ENCODE measurements at places on chromosomes 5 and 9. TPM values are rescaled to one million over a fixed set of nuclear protein-coding genes. Genes with fewer than 3 reads are reported as not detected.

The TRPM3 gene
- 0.30 TPM for polyA plus RNA-seq

The TXNDC8 gene
- not detected for polyA plus RNA-seq

The SCGB3A2 gene
- polyA plus RNA-seq = not detected

The MCIDAS gene
- not detected for polyA plus RNA-seq

The ANGPTL2 gene
- polyA plus RNA-seq = 68.0 TPM

The TAF11L14 gene
- polyA plus RNA-seq = not detected

The PCDHGA11 gene
- 4.8 TPM for polyA plus RNA-seq

The QSOX2 gene
- polyA plus RNA-seq = 11.9 TPM

The CCDC171 gene
- polyA plus RNA-seq = 3.7 TPM

The GEMIN5 gene
- 16.4 TPM for polyA plus RNA-seq

DNA sequence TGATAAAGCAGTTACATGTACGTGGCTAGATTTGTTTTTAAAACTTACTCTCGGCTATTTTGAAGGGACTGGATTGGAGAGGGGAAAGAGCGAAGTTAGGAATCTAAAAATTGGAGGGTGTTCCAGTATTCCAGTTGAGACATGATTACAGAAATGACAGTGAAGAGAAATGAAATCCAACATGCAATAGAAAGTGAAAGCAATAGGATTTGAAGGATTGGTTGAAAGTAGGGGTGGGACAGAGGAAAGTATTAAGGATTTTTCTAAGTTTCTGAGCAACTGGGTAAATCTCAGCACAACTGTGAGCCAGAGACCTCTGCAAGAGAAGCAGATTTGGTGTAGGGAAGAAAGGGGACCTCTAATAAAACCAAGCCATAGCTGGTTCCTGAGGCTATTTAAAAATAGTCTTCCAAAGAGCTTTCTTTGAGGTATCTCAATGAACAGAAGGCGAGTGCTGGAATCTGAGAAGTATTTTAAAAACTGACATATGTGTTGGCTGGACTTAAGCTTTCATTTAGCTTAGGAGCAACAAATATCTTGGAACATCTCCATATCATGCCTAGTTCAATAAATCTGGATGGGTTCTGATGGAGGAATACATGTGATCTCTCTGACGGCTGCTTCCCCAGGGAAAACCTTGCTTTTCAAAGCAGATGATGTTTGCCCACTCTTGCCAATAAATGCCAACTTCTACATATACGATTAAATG lies 110.4 kb upstream of the IFNK start:
- peak; percentile 52 for DNase-seq

GRCh38 chr9:109190151-109190550 lies 23.1 kb upstream of the FRRS1L start:
- no peak for DNase-seq

DNA sequence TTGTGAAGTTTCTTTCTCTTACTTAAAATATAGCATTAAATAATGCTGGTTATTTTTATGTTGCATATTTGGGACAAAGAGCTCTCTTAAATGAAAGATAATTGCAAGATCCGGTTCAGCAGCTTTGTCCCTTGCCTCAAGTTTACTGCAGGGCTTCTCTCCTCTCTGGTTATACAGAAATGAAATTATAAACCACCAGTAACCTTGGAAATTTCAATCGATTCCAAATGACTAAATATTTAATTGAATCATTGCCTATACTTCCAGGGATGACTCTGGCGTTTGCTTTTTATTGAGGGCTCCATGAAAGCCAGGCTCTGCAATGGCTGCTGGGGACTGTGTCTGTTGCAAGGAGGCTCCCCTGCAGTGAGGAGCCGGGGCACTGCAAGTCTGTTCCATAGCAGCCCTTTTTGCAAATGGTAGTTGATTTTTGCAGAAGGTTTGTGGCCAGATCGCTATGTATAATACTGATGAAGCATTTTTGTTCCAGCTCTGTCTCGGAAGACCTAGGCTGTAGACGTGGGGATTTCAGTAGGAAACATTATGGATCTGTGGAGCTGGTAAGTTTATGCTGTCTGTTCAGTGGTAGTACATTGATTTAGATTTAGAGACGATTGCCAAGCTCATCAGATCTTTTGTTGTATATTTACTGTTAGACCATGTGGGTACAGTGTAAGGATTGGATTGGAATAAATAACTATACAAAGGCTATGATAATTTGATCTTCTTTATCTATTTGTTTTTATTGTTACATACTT lies at the start of gene GARNL3:
Gene GARNL3, plus strand, starts transcription at position 313 of the 758 bp plus-strand sequence. Its CDS starts 104 bp downstream, at position 417.
- no peak for DNase-seq

DNA sequence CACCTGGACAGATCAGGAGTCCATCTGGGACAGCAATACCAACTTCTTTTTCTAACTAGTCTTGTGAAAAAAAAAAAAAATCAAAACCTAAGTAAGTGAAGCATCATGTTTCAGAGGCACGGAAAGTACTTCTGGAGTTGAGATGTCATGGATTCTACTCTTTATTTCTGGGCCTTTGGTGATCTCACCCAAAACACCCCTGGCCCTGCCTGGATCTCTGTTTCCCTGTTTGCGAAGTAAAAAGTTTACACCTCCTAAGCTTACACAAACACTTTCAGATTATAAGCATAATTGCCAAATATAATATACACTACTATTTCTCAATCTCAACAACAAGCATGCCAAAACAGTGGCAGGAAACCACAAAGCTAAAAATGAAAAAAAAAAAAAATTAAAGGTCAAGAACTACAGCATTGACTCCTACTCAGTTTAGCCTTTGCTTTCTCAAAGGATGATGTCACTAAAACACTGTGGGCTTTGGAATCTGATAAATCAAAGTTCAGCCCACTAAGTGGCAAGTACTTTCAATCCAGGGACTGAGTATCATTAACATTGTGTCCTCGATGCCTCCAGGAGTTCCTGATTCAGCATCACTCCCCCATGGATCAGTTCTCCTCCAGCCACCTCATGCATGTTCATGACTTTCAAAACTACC lies 291.9 kb downstream of the NFIB start:
- DNase-seq = no peak

DNA sequence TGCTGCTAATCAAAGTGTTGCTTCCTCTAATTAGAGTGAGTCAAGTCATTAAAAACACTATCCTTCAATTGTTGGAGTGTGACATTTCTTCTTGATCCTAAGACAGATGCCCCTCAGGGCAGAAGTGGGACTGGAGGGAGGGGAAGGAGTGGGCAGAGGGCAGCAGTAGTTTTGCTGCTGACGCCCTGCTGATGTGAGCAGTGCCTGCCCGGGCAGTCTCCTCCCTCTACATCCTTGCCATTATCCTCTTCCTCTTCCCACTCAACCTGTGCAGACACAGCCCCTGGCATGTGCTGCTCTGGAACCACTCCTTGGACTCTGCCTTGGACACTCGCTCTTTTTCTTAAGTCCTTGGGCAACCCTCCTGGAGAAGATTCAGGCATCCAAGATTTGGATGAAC lies 232.5 kb downstream of the HSPA4 start:
- no peak for DNase-seq

DNA sequence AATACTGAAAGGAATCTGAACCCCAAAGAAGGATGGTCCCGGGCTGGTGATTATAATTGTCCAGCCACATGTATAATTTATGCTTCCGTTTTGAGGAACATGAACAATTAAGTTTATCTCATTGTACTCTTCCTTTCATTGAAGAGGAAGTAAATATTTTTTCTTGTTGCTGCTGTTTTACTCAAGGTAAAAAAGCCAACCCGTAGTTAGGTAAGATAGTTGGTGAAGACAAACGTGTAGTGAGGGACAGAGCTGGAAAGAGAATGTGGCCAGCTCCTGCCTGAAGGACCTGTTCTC lies 5.1 kb downstream of the RCL1 start:
- no peak for DNase-seq

DNA sequence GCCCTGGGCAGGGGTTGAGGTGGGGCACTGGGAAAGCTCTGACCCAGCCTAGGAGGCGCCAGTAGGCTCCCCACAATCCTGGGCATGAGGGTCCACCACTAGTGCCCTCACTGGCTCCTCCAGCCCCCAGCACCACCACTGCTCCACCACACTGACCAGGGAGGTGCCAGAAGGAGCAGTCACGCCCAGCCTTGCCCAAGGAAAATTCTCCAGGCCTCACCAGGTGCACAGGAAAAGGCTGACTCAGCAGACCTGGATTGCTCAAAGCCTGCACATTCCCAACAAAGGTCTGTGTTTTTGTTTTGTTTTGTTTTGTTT lies 62.9 kb downstream of the ZNF354C start:
- DNase-seq = no peak

DNA sequence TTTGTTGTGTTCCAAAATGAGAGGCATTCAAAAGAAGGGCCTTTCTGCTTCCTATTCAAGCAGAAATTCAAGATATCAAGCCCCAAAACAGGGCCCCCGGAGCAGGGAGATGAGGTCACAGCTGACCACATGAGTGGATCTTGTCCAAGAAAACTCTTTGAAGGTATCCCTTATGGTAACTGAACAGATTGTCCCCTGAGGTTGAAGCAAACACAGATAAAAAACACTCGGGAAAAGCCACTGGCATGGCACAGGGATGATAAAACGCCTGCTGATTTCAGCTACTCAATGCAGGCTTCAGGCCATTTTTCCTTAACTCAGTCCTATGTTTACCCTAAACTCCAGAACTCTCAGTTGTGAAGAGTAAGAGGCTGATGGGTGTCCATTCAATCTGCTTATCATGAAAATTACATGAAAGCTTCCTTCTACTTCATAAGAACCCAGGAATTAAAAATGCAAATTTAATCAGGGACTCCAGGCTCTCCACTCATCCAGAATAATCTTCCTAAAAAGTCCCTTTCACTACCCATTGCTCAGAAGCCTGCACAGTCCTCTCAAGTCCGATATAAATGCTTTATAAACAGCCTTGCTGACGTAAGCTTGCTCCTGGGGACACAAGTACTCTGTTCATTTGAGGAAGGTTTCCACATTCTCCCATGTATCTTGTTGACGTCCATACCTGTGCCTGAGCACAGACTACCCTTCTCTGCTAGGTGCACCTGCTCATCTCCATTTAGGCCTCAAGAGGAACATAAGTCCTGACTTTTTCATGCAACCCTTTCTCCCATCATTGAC lies 35.9 kb upstream of the SLC1A3 start:
- peak; percentile 76 for DNase-seq

GRCh38 chr9:132114102-132114707 lies 34.5 kb upstream of the MED27 start:
- peak; percentile 83 for DNase-seq

- no peak for DNase-seq
These were observed 154.4 kb upstream of the COX7C start for GRCh38 chr5:86463339-86463738.

DNA sequence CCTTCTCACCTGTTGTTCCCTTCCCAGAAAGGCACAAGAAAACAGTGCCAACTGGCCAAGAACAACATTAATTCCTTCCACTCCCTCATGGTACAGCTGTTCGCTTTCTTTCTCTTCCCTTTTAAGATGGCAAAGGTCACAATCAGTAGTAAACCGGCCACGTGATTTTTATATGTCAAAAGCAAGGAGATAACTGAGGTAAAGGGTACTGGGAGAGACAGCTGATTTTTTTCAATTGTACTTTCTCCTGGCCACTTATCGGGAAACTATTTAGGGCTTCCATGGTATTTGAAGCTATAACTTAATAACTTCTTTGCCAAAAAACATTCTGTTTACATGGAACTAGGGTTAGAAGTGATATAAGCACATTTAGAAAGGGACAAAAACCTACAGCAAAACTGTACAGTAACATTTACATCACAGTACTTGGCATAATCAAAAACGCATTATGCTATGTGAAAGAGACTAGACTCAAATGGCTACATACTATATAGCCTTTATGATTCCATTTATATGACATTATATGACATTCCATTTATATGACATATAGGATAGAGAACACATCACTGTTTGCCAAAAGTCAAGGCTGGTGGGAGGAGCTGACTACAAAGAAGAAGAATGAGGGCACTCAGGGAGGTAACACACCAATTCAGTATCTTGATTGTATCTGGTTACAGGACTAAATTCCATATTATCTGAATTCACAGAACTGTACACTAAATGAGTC lies 24.8 kb downstream of the PLPP1 start:
- peak; percentile 20 for DNase-seq

DNA sequence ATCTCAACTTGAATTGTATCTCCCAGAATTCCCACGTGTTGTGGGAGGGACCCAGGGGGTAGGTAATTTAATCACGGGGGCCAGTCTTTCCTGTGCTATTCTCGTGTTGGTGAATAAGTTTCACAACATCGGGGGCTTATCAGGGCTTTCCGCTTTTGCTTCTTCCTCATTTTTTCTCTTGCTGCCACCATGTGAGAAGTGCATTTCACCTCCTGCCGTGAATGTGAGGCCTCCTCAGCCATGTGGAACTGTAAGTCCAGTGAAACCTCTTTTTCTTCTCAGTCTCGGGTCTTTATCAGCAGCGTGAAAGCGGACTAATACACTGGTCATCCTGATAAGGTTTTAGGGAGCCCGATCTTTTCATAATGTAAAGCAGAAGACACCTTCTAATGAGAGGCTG lies 687.0 kb upstream of the FTMT start:
- no peak for DNase-seq

GRCh38 chr5:100647461-100648230 lies 112.5 kb downstream of the FAM174A start:
- no peak for DNase-seq

GRCh38 chr5:132962429-132963021 lies 909 bp downstream of the AFF4 start:
- DNase-seq = peak; percentile 92

DNA sequence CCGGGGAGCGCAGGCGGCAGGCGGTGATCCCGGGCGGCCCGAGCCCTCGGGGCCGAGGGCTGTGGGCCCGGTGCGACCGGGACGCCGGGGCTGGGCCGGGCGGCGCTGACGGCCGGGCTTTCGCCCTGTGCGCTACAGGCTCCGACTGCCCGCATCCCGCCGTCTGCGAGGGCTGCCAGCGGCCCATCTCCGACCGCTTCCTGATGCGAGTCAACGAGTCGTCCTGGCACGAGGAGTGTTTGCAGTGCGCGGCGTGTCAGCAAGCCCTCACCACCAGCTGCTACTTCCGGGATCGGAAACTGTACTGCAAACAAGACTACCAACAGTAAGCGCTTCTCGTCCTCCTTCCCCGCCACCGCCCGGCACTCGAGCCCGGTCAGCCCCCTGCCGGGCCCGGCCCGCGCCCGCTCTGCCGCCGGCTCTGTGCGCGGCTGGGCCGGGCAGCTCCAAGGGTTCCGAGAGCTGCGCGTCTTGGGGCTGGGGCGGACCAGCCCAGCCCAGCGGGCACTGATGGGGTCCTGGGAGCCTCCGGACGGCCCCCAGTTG lies 1.6 kb downstream of the LMX1B start:
- DNase-seq = no peak

DNA sequence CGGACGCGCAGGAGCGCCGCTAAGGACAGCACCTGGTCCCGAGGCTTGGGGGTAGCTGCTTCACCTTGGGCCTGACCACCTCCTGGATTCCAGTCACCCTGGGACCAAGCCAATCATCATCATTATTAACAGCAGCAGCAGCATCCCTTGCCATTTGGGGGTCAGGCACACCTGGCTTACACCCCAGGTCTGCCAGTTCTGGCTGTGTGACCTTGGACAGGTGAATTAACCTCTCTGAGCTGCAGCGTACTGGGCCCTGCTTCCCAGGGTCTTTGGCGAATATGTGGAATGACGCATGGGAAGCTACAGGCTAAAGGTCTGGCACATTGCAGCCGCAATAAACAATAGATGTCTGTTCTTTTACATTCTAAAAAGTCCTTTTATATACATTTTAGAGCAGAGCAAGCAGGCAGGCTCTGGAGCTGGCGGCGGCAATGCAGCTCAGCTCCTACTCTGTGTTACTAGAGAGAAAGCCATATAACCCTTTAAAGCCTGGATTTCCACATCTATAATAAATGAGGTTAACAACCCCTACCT lies 97.8 kb upstream of the CPLX2 start:
- no peak for DNase-seq

- DNase-seq = peak; percentile 32
These were observed 186.7 kb downstream of the PARP8 start for GRCh38 chr5:50853151-50853550.
